ENCODE measurements at places on chromosomes 7 and 10.

GRCh38 chr7:57205000-57205399 is 72.8 kb upstream of the ZNF479 start:
- no peak for DNase-seq

DNA sequence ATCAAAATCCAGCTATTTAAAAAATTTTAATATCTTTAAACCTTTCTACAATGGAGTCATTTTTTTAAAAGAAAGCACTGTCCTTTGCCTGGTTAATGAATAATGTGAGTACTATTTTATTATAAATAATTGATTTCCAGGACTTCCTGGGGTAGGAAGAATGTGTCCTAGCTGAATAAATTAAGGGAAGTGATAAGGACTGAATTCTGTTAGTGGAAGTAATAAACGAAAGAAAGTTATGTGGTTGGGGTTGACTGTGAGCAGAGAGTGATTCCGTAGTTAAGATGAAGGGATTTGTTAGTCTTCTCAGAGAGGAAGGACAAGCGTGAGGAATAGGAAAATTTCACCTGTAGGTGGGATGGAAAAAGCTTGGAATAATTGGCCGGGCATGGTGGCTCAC is 59.1 kb downstream of the AHCYL2 start:
- no peak for DNase-seq

- no peak for DNase-seq
Observed at GRCh38 chr10:4652111-4653010, 173.6 kb upstream of the AKR1E2 start.

DNA sequence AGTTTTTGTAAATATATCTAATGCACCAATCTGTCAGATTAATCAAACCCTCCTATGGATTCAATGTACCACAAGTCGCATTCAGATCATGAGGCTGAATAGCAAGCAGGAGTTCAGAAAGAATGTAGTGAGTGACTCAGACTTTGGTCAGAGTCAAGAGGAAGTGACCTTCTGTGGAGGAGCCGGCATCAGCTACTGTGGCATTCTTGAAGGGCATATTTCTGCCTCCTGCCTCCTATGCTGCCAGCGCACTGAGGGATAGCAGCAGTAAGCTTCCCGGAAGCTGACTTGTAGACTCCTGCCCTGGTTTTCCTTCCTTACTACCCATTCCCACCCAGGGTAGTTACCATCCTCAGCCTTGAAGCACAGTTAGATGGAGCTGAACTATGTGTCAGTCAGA is 867.5 kb downstream of the NRG3 start:
- no peak for DNase-seq

DNA sequence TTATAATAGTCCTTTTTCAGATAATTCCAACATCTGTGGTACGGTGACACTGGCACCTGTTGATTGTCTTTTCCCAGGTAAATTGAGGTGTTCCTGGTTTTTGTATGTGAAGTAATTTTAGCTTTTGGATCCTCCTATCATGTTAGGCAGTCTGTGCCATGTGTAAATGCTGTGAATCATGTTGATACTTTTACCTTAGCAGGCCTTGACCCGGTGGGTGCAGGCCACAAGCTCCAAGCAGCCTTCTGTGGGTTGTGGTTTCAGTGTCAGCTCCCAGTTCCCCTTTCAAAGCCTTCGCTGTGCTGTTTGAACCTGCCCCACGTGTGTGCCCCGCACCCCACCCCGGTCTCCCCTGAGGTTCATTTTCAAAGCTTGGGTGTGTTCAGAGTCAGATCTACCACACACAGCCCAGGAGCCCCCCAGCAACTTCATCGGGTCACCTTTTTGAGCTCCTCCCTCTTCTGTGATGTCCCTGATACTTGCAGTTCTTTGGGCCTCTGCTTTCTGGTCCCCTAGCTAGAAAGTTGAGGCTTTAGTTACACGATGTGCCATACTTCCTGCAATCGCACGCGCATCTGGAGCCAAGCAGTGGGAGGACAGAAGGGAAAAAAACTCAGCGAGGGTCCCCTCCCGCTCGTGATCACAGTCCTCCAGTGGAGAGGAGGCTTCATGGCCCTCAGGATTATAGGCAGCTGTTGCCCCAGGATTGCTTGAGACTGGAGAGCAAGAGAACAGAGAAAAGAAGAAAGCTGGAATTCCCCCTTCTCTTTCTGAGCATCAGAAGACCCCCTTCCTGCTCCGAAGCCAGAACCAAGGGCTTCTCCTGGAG is 8.7 kb upstream of the BHLHA15 start:
- no peak for DNase-seq

DNA sequence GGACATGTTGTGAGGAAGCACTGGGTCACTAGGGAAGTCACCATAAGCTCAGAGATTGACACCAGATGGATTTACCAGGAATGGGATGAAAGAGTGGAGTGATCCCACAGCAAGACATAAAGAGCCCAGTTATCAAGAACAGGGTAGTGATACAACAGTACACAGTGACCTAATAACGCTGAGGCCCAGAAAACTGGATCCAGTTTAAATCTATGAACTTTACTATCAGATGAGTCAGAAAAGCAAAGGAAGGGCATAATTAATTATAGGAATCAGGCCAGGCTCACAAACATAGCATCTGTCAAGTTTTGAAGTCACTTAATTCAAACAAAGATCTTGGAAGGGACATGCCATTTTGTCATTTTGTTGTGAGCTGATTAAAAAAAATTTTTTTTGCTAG is 73.5 kb downstream of the LRRN3 start:
- no peak for DNase-seq

DNA sequence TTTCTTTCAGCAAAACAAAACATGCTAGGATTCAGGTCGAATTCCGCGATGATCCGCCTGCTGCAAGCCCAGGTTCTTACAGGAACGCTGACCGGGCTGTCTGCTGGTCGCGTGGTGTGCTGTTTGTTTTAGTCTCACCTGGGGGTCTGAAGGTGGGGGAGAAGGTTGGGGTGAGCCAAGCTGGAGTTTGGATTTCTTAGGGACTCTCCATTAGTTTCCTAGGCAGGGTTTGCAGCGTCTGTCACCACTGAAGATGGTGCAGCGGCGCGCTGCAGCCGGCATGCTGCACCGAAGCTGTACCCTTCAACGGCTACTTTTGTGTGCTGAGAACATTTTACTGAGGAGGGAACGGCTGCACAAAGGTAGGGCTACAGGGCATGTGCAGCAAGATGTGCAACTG is 48.7 kb downstream of the GCC1 start:
- no peak for DNase-seq

GRCh38 chr7:40599836-40600235 is 465.0 kb downstream of the SUGCT start:
- no peak for DNase-seq

DNA sequence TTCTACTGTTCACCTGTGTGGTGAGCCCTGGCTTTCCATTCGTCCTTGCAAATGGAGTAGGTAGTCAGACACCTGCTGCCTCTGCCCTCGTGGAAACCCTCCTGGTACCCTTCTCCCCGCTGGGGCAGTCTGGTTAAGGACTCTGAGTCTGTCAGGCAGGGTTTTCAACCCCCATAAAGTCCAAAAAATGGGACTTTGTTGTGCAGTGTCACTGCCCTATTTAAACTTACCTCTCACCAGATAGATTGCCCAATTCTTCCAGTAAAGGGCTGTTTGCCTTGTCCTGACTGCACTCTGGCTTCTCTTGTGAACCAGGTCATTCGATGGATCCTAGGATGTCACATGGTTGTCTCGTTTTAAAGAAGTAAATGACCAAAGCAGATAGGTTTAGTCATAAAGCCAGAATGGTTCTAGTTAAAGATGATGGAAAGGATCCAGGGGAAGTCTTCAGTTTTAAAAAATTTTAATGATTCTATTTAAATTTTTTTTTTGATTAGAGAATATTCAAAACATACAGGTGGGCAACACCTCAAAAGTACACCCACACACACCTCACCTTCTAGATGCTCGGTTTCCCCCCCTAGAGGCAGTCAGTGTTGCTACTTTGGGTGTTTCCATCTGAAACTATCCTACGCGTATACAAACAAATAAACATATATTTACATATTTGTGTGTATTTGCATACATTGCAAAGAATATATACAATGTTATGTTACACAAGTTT is 22.0 kb downstream of the TMEM176B start:
- DNase-seq, result no peak

GRCh38 chr7:6251653-6252052 is 20.8 kb downstream of the CYTH3 start:
- DNase-seq, result no peak

GRCh38 chr10:109379186-109379585 is 544.1 kb downstream of the XPNPEP1 start:
- no peak for DNase-seq

DNA sequence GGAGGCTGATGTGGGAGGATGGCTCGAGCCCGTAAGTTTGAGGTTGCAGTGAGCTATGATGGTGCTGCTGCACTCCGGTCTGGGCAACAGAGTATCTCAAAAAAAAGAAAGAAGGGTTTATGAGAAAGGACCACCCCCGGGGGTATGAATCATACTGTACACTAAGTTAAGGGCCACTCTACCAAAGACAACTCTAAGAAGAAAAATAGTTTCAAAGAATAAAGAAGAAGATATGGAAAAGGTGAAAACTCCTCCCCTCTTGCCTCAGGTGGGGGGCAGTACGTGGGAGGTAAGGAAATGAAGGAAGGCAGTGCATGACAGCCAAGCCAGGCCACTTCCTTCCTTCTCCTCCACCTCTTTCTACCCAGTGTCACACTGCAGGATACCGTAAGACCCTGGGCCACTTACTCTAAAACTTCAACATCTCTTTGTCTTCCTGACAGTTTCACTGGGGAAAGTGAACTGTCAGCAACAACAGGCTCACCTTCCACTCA is 61.3 kb downstream of the PIP4K2A start:
- DNase-seq, result no peak

- DNase-seq, result no peak
Observed at GRCh38 chr10:26481315-26481692, 43.2 kb downstream of the APBB1IP start.

DNA sequence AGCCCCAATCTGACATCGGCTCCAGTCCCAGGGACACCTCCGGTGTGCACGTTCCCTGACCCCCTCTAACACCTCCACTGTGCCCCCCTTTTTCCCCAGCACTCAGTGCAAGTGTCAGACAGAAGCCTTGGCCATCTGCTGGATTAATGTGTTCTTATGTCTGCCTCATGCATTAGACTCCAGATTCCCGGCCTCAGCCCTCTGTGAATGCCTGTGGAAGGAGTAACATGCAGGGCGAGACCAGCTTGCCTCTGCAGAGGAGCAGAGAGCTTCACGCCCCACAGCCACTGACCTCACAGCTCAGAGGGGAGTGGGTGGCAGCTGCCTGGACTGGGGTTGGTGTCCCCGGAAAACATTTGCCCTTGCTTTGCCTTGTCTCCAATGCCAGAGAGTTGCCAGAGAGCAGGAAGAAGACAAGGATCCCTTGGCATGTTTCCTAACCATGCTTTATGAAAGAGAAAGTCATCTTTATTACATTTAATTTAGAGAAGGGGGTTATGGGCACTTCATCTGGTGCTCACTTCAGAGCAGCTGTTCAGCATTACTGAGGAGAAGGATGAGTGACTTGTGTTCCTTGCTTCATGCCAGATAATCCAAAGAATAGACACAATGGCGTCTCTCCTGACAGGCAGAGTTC is 91.6 kb upstream of the CXCL12 start:
- no peak for DNase-seq

DNA sequence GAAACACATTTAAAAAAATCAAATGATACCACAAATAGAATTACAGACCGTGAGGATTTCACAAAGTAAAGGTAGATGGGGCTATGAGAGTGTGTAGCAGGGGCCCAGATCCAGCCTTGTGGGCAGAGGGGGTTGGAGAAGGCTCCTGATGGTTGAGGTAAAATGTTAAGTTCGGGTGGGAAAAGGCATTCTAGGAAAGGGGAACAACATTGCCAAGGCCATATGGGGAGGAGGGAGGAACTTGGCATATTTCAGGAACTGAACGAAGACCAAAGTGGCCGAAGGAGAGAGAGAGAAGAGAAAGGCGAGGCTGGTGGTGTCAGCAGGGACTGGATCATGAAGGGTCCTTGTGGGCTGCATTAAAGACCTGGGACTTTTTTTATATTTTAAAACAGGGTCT is 98.9 kb downstream of the CARD11 start:
- no peak for DNase-seq

DNA sequence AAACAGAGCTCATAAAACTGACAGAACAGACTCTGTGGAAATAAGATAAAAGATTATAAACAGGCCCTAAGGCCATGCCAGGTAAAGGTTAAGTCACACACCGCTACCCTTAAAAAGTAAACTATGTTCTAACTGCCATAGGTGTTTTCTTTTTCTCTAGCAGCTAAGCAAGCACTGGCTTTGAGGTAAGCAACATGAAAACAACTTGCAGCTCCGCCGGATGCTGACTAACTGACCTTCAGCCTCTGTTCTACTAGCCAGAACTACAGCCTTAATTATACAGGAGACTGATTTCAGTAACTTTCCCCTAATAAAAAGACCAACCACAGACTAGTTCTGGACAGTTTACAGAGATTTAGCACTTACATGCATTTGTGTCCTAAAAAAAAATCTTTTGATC is 708.3 kb downstream of the CCSER2 start:
- no peak for DNase-seq

Data from cortex of kidney (tissue), 1 donor.